Activated naive CD8-positive, alpha-beta T cell treated with anti-CD3 and anti-CD28 coated beads, Interleukin-2, amount 10 ng/mL, durations not matched to agents 7 days and 5 days (primary cell): ENCODE measurements at places on chromosomes 5 and 9. TPM values are rescaled to one million over a fixed set of nuclear protein-coding genes. Genes with fewer than 3 reads are reported as not detected.

The CCDC152 gene
- total RNA-seq, result 8.9 TPM

The UNC5A gene
- not detected for total RNA-seq

The ADAMTSL1 gene
- total RNA-seq, result not detected

The IFNA6 gene
- not detected for total RNA-seq

The HNRNPA0 gene
- total RNA-seq, result 31.7 TPM

The CDKN2A gene
- 19.3 TPM for total RNA-seq

The GLDC gene
- total RNA-seq, result not detected

The PCDHB2 gene
- not detected for total RNA-seq

- H3K4me1 ChIP-seq, result no peaks in the 10 kb centered on the region
- no peak overlapping the region for H3K4me3 ChIP-seq
- DNase-seq, result no peak
- no peaks in the 10 kb centered on the region for H3K36me3 ChIP-seq
Observed at GRCh38 chr9:106930477-106930876, 67.5 kb downstream of the ZNF462 start.

DNA sequence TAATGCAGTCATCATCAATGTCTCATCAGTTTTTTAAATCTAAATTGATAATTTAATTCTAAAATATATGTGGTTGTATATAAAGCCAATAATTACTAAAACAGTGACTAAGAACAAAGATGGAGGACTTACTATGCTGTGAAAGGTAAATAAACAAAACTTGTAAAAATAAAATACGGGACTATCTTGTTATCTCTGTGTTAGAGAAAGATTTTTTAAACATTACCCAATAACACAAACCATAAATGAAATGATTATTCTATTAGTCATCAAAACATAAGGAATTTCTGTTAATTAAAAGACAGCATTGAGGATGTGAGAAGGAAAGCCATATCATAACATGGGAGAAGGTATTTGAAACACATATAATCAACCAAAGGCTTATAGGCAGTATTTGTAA is 226.2 kb upstream of the SMC2 start:
- H3K27ac ChIP-seq, result no peak overlapping the region
- no peaks in the 10 kb centered on the region for H3K4me1 ChIP-seq
- H3K36me3 ChIP-seq, result no peaks in the 10 kb centered on the region
- H3K27me3 ChIP-seq, result no peaks in the 10 kb centered on the region

GRCh38 chr5:33701251-33701650 is 190.5 kb downstream of the ADAMTS12 start:
- no peak overlapping the region for H3K4me3 ChIP-seq
- no peaks in the 10 kb centered on the region for H3K4me1 ChIP-seq
- peaks cover 1% of the 10 kb centered on the region for H3K27me3 ChIP-seq
- no peak for DNase-seq
- no peak overlapping the region for H3K27ac ChIP-seq

GRCh38 chr9:127919253-127919815 is 2.5 kb upstream of the ST6GALNAC4 start:
- H3K4me1 ChIP-seq, result peaks cover 36% of the 10 kb centered on the region
- peaks cover 2% of the 10 kb centered on the region for H3K36me3 ChIP-seq
- DNase-seq, result no peak
- peak overlapping the region; percentile 40 for H3K27ac ChIP-seq
- H3K27me3 ChIP-seq, result no peaks in the 10 kb centered on the region
- H3K4me3 ChIP-seq, result no peak overlapping the region

- H3K36me3 ChIP-seq, result no peaks in the 10 kb centered on the region
- no peak overlapping the region for H3K4me3 ChIP-seq
- H3K27ac ChIP-seq, result no peak overlapping the region
- H3K27me3 ChIP-seq, result peaks cover 8% of the 10 kb centered on the region
- peaks cover 7% of the 10 kb centered on the region for H3K4me1 ChIP-seq
Observed at GRCh38 chr5:60541980-60542379, 158.0 kb downstream of the DEPDC1B start.

GRCh38 chr5:1001406-1002270 is 7.0 kb upstream of the NKD2 start:
- H3K36me3 ChIP-seq, result no peaks in the 10 kb centered on the region
- H3K27ac ChIP-seq, result no peak overlapping the region
- H3K4me3 ChIP-seq, result no peak overlapping the region
- peaks cover 14% of the 10 kb centered on the region for H3K4me1 ChIP-seq

DNA sequence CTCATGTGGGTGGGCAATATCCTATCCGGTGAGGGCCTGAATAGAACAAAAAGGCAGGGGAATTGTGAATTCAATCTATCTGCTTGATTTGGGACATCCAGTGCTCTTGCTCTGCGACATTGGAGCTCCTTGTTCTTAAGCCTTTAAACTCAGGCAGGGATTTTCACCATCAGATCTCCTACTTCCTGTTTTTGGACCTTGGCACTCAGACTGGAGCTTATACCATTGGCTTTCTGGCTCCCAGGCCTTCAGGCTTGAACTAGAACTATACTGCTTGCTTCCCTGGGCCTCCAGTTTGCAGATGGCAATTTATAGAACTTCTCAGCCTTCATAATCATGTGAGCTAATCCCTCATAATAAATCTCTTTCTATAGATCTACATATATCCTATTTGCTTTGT is 134.3 kb upstream of the CLINT1 start:
- no peak overlapping the region for H3K27ac ChIP-seq
- peaks cover 35% of the 10 kb centered on the region for H3K27me3 ChIP-seq

DNA sequence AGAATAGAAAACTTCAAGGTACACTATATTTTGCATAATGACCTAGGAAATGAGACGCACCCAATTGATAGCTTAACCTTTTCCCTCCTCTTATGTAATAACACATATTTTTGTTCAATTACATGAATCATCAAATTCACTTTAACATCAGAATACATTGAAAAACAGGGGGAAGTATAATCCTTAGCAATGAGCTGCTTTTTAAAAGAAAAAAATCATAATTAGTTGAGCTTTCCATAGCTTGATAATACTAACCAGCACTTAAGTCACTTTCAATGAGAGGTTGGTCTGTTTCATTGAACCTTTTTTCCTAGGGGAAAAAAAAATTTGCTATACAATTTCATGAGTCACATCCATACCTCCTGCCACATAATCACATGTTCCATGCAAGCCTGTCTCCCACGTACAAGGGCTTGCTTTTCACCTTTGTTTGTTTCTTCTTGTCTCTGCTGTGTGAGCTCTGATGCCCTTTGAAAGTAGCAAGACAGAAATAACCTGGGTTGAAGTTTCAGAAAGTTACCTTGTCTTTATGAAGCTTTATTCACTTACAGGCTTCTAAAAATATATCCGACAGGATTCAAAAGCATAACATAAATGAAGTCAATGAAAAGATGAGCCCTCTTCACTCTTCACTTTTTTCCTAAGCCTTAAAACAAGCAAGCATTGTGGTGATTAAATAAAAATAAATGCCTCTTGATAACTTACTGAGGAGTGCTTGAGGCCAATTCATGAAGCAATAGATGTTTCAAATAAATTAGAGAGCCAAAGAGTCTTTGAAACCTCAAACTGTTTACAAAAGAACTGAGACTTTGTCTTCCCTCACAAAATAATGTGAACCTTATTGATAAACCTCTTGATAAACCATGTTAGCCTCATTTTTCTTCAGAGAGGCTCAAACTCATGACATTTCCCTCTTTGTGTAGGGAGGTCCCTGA is 108.5 kb downstream of the FEM1C start:
- peaks cover 5% of the 10 kb centered on the region for H3K27me3 ChIP-seq
- no peak for DNase-seq
- no peak overlapping the region for H3K4me3 ChIP-seq

GRCh38 chr5:22889720-22890119 is 36.6 kb upstream of the CDH12 start:
- H3K27ac ChIP-seq, result no peak overlapping the region
- no peaks in the 10 kb centered on the region for H3K27me3 ChIP-seq
- no peaks in the 10 kb centered on the region for H3K36me3 ChIP-seq
- no peak overlapping the region for H3K4me3 ChIP-seq
- no peaks in the 10 kb centered on the region for H3K4me1 ChIP-seq

GRCh38 chr5:82107267-82107666 is 135.4 kb downstream of the ATG10 start:
- DNase-seq, result no peak
- H3K27me3 ChIP-seq, result no peaks in the 10 kb centered on the region
- peaks cover 9% of the 10 kb centered on the region for H3K4me1 ChIP-seq
- no peak overlapping the region for H3K27ac ChIP-seq
- peaks cover 6% of the 10 kb centered on the region for H3K36me3 ChIP-seq

GRCh38 chr5:126847456-126847820 is 70.5 kb downstream of the LMNB1 start:
- DNase-seq, result no peak
- peaks cover 42% of the 10 kb centered on the region for H3K4me1 ChIP-seq
- peaks cover 14% of the 10 kb centered on the region for H3K36me3 ChIP-seq
- H3K4me3 ChIP-seq, result no peak overlapping the region

DNA sequence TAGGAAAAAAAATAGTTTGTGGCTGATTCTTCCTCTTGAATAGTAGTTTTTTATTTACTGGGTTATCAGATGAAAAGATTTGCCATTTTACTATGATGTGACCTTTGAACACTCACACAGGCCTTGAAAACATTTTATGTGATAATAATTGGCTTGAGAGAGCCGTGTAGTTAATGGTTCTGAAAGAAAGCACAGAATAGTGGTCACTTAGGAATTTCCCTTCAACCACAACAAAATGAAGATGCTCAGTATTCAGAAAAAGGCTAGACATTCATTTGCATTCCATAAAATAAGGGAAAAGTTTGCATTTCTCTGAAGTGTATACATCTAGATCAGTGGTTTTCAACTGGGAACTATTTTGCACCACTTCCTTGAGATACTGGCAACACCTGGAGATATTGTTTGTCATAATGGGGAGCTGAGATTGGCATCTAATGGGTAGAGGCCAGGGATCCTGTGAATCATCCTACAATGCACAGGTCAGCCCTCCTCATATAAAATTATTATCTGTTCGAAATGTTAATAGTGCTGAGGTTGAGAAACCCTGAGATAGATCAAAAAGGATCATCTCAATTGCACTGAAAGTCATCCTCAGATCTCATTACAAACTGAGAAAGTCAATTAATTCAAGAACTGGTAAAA is 446.4 kb upstream of the CCNG1 start:
- H3K27ac ChIP-seq, result no peak overlapping the region
- H3K4me1 ChIP-seq, result no peaks in the 10 kb centered on the region
- no peaks in the 10 kb centered on the region for H3K27me3 ChIP-seq
- no peak for DNase-seq
- no peaks in the 10 kb centered on the region for H3K36me3 ChIP-seq
- H3K4me3 ChIP-seq, result no peak overlapping the region

GRCh38 chr5:53249529-53250200 is 140.1 kb upstream of the MOCS2 start:
- H3K4me1 ChIP-seq, result peaks cover 6% of the 10 kb centered on the region
- H3K27me3 ChIP-seq, result peaks cover 16% of the 10 kb centered on the region
- DNase-seq, result no peak
- no peak overlapping the region for H3K4me3 ChIP-seq

DNA sequence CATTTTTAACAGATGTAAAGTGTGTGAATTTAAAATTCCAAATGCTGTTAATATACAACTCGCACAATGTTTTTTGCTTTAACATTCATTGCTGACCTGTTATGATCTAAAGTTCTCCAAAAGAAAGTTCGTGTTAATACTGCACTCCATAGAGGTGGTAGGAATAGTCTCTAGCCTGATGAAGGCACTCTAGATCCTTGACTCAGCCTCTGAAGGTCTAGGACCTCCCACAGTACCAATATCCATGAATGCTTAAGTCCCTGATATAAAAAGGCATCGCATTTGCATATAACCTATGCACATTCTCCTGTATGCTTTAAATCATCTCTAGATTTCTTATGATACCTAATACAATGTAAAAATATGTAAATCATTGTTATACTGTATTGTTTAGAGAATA is 213.6 kb downstream of the EFNA5 start:
- no peak for DNase-seq
- no peaks in the 10 kb centered on the region for H3K36me3 ChIP-seq
- H3K27ac ChIP-seq, result no peak overlapping the region
- no peak overlapping the region for H3K4me3 ChIP-seq

GRCh38 chr5:93071710-93072109 is 509.3 kb downstream of the NR2F1-AS1 start:
- DNase-seq, result no peak
- no peak overlapping the region for H3K4me3 ChIP-seq
- no peaks in the 10 kb centered on the region for H3K27me3 ChIP-seq
- H3K27ac ChIP-seq, result no peak overlapping the region

- no peaks in the 10 kb centered on the region for H3K36me3 ChIP-seq
- no peaks in the 10 kb centered on the region for H3K4me1 ChIP-seq
- H3K27me3 ChIP-seq, result no peaks in the 10 kb centered on the region
- no peak overlapping the region for H3K4me3 ChIP-seq
- DNase-seq, result no peak
Observed at GRCh38 chr5:29197631-29198454, 1995.6 kb upstream of the CDH6 start.

DNA sequence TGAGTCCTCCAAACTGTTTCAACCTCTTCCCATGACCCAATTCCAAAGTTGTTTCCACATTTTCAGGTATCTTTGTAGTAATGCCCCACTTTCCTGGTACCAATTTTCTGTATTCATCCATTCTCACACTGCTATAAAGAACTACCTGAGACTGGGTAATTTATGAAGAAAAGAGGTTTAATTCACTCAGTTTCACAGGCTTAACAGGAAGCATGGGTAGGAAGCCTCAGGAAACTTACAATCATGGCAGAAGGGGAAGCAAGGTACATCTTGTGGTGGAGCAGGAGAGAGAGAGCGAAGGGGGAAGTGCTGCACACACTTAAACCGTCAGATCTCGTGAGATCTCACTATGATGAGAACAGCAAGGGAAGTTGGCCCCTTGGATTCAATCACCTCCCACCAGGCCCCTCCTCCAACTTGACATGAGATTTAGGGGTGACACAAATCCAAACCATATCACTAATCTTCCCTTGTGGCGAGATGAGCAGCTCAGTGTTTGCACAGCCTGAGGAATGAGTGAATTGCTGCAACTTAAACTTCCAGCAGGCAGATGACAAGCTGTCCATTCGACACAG is 42.9 kb downstream of the TRIP13 start:
- DNase-seq, result no peak
- peaks cover 12% of the 10 kb centered on the region for H3K4me1 ChIP-seq
- H3K27ac ChIP-seq, result no peak overlapping the region
- H3K36me3 ChIP-seq, result no peaks in the 10 kb centered on the region

GRCh38 chr5:34959323-34959722 is 30.0 kb downstream of the DNAJC21 start:
- H3K27me3 ChIP-seq, result no peaks in the 10 kb centered on the region
- no peak overlapping the region for H3K27ac ChIP-seq
- no peak overlapping the region for H3K4me3 ChIP-seq
- H3K36me3 ChIP-seq, result peaks cover 4% of the 10 kb centered on the region

DNA sequence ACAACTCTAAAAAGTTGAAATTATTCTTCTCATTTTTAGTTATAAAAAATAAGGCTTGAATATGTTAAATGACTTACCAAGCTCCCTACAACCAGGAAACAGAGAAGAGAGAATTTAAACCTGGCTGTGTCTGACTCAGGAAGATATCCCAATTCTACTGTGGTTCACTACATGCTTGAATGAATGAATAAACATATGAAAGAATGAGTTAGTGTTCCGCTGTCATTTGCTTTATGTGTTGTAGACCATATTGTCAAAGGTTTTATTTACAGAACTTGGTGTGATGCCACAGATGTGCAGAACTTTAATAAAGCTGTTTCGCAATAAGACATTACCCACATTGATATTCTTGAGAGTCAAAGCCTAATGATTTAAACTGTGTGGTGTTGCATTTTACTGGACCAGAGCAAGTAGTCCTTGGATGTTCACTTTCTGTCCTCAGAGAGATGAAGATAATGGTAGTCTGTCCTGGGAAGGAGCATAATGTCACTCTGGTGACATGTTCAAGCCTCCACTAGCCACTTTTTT is 313.2 kb downstream of the TRIM32 start:
- H3K4me3 ChIP-seq, result no peak overlapping the region
- DNase-seq, result no peak
- no peaks in the 10 kb centered on the region for H3K4me1 ChIP-seq
- H3K27me3 ChIP-seq, result no peaks in the 10 kb centered on the region
